ENCODE measurements at places on chromosomes 1 and 21. TPM values are rescaled to one million over a fixed set of nuclear protein-coding genes. Genes with fewer than 3 reads are reported as not detected.

GRCh38 chr1:15948595-15949452 is 27.1 kb downstream of the ZBTB17 start:
- DNase-seq, result no peak

- no peak for DNase-seq
Measured at GRCh38 chr1:183968386-183968785, 69.1 kb downstream of the COLGALT2 start.

GRCh38 chr1:225299624-225300023 is 128.2 kb downstream of the LBR start:
- no peak for DNase-seq

GRCh38 chr1:29811727-29812407 is 575.5 kb downstream of the PTPRU start:
- DNase-seq, result no peak

GRCh38 chr1:20385630-20386029 is 95.0 kb downstream of the VWA5B1 start:
- no peak for DNase-seq

DNA sequence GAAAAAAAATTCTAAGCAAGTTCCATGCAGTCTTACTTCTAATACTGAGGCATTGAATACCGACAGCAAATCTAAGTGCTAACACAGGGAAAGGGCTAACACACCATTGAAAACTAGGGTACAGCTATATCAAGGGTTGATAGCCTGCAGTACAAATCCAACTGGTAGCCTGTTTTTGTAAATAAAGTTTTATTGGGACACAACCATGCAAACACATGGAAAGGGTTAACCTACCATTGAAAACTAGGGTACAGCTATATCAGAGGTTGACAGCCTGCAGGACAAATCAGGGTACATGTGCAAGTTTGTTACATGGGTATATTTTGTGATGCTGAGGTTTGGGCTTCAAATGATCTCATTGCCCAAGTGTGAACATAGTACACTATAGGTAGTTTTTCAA is 212.9 kb downstream of the HIVEP3 start:
- DNase-seq, result no peak

Gene RYR2
- 0.60 TPM for total RNA-seq

- DNase-seq, result no peak
Measured at GRCh38 chr1:27958513-27958912, 1.3 kb upstream of the XKR8 start.

Gene FBLIM1
- total RNA-seq, result 89.3 TPM

GRCh38 chr1:115477071-115477470 is 139.0 kb upstream of the NGF start:
- DNase-seq, result no peak
